ENCODE measurements at places on chromosomes 4 and X.

DNA sequence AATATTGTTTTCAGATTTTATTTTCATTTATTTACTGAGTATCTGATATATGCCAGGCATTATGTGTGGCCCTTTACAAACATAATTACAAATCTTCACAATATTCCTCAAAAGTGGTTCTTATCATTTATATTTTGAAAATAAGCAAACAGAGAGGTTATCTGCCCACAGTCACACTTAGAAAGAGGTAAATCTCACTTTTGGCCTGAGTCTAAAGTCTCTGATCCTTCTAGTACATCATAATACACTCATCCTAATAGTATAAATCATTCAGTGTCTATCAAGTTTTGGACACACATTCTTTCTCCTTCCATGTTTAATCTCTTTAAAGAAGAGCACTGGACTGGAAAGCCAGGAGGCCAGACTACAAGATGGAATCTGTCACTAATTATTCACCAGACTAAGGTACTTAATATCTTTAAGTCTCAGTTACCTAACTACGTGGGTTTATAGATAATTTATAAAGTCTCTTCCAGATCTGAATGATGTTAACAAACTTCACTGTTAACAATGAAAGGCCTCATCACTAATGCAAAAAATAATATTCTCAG, 281.3 kb downstream of the PPP3CA start:
- DNase-seq: no peak

- DNase-seq: no peak
Measured at GRCh38 chrX:40101430-40101802, 3.7 kb upstream of the BCOR start.

DNA sequence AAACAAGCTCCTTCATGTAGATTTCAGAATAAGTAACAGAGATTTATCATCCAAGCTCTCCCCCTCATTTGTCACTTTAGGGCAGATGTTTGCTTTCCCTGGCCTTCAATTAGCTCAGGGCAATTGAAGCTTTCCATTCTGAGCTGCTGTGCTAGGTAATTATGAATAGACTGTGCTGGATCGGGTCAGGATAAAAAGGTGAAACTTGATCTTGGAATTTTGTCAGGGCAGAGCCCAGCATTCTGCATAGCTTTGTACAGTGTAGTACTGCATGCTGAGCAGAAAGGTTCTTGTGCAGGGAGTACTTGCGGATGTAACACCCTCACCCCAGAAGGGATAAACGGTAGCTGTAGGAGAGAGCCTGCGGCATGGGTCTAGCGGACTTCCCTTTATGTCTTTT, 64.0 kb upstream of the CLDN34 start:
- DNase-seq: no peak

- DNase-seq: no peak
Measured at GRCh38 chr4:80839792-80840191, 190.7 kb upstream of the BMP3 start.

DNA sequence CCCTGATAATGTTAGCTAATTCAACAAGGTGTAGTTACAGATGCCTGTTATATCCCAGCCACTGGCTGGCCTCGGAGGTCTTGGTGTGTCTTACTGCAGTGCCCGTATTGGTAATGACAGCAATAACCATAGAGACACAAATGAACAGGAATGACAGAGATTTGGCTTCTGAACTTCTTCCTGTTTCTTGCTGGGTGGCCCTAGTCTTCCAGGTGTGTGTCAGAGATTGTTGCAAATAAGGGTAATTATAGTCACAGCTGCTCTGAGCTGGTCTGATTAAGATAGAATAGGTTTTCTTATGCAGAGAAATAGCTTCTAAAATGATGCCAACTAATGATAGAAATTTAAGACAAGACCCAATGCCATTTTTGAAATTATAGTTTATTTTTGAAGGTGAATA, 64.1 kb upstream of the MAD2L1 start:
- DNase-seq: no peak

DNA sequence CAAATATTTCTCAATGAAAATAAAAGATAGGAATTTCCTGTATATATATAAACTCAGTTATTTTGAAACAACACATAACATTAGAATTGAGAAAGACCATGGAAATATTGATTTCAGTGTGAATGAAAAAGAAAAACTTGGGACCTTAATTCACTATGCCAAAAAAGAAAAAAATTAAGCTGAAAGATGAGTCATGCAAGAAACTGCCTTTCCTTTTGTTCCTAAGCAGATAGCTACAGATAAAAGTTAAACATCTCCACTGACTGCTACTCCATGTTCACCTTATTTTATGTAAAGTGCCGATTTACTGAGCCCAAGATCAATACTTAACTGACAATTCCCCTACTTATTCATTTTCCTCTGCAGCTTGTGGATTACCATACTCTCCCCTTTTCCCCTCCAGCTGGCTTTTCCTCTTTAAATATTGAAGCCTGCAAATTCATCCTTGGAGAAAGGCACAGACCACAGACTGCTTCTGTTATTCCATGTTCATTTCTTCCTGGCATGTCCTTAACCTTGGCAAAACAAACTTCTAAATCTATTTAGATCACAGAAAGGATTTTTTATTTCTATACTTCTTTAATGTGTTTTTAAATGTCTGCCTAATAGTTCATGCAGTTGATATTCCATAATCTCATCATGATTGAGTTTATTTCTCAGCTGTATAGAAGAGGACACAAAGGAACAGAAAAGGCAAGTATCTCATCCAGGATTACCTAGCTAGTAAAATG, 40.5 kb upstream of the YTHDC1 start:
- DNase-seq: no peak

- DNase-seq: no peak
Measured at GRCh38 chr4:141914746-141915145, 278.4 kb downstream of the IL15 start.

DNA sequence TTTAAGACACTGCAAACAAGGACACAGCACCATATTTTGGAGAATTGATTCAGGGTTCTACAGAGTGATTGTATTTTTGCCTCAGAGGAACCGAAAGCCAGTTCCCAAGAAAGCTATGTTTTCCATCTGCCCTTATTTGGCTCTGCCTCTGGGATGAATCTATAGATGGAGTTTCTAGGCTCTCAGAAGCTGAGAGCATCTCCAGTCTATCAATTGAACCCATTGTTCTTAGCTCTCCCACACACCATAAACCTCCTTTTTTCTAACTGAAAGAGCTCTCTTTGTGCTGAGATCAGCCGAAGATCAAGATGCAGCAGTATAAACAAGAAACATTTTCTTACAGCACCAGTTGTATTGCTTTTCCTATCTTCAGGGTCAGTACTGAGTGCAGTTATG, 16.9 kb downstream of the PLP1 start:
- no peak for DNase-seq

DNA sequence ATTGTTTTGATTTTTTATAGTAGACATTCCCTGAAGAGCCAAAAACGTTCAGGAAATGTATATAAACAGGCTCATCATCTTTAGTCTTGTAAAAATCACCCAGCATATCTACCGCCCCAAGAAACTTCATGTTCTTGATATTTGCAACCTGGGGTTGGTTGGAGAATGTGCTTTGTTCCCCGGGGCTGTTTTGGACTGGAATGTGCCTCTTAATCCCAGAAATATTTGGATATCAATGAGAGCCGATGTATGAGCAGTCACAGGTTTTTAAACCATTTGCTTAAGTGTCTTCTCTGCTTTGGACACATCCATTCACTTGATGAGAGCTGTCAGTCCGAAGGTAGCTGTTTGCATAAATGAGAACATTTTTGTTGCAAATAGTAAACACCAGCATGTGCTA, 449.7 kb downstream of the PCDH7 start:
- DNase-seq: no peak

DNA sequence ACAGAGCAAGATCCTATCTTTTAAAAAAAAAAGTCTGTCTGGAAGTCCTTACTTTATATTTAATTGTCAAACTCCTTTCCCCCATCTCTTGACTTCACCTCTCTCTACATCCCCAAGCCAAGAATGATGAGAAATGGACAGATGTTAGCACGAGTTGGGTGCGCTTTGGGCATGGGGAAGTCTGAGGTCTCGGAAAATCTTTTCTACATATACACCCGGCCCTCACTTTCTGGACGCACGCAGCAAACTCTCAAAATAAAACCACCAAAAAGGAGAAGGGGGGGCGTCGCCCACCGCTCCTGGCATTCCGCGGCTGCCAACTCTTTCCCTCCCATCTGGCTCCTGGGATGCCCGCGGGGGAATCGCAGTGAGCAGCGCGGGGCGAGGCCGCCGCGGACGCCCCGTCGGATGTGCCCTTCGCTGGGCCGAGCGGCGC, 756 bp downstream of the IGFBP7 start:
- DNase-seq: no peak

- DNase-seq: no peak
Measured at GRCh38 chr4:52408032-52408431, 251.1 kb downstream of the USP46 start.

GRCh38 chr4:8195431-8195830, 3.7 kb upstream of the SH3TC1 start:
- no peak for DNase-seq

- no peak for DNase-seq
Measured at GRCh38 chrX:150768132-150768485, 74.9 kb downstream of the MTMR1 start.

- no peak for DNase-seq
Measured at GRCh38 chrX:55758033-55758432, 40.5 kb downstream of the RRAGB start.

DNA sequence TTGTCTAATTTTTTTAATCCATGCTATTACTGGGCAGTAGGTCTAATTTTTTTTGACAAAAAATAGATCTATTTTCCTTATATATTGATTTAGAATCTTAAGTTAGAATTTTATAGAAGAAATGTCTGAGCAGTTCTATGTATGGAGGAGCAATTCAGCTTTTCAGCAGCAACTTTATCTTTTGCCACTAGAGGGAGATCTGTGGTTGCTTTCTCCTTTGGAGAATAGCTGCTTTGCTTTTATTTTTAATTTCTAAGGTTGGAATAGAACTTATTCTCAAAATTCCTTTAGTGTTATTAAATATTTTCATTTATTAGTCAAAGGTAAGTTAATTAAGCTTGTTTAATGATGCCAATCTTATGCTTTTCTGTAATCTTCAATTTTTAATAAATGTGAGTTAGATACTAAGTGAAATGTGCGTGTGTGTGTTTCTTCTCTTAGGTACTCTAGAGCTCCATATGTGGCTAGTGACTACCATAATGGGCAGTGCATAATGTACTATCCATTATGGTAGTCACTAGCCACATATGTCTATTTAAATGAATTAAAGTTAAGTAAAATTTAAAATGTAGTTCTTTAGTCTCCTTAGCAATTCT, 29.3 kb downstream of the FAM199X start:
- no peak for DNase-seq

DNA sequence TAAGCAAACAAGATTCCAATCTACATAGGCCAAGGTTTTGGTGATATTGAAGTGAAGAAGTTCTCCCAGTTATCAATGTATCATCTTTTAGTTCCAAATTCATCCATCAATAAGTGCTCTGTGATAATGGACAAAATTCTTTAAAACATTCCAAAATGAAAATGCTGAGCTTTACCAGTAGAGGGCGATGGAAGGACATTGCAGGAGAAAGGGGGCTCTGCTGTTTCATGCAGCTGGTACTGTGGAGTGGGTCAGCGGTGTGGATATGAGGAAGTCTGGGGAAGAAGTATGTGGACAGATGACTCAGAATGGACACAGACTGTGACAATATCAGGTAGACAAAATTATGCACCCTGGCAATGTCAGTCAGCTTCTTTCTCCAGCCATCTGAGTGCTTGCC, 46.6 kb upstream of the HS6ST2 start:
- no peak for DNase-seq

- DNase-seq: no peak
Measured at GRCh38 chr4:22014222-22014741, 65.7 kb upstream of the KCNIP4 start.

DNA sequence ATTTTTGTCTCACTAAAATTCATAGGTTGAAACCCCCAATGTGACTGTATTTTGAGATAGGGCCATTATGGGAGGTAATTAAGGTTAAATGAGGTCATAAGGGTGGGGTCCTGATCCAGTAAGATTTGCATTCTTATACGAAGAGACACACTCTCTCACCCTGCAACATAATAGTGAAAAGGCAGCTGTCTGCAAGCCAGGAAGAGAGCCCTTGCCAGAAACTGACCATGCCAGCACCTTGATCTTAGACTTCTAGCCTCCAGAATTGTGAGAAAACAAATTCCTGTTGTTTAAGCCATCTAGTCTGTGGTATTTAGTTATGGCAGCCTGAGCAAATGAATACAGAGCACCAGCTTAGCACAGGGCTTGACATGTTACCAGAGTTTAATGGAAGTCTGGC, 17.5 kb upstream of the IGSF1 start:
- no peak for DNase-seq

GRCh38 chrX:138504273-138504672, 207.2 kb downstream of the FGF13 start:
- no peak for DNase-seq

DNA sequence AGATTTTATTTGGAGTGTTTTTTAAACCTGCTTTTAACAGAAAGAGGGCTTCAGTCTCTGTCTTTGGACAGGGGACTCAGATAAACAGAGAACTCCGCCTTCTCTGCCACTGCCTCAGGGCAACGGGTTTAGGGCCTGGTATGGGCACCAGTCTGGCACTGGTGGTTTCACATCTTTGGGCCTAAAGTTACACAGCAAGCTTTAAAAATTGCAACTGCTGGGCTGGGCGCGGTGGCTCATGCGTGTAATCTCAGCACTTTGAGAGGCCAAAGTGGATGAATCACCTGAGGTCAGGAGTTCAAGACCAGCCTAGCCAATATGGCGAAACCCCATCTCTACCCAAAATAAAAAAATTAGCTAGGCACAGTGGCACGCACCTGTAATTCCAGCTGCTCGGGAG, 10.3 kb upstream of the NAT8L start:
- DNase-seq: no peak

- DNase-seq: no peak
Measured at GRCh38 chrX:53483416-53483815, 49.2 kb upstream of the HSD17B10 start.

GRCh38 chr4:169031392-169031791, 21.3 kb upstream of the CBR4 start:
- DNase-seq: no peak

- no peak for DNase-seq
Measured at GRCh38 chr4:161919442-161920220, 244.2 kb downstream of the FSTL5 start.

GRCh38 chrX:123454712-123455431, 270.8 kb downstream of the GRIA3 start:
- DNase-seq: no peak

DNA sequence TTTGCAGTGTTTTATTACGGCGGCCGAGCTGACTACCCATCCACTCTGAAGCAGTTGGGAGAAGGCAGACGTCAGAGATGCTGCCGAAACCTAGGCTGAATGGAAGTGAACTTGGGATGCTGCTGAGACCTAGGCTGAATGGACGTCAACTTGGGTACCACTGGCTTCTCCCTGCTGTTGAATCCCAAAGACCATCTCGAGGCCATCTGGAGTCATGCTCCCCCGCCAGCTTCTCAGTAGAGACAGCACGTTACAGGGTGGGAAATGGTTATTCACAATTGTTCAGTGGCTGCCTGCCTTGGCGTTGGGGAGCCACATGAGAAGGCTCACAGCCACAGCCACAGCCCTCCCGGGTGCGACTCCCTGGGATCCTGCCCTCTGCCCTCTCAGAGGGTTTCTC, 40.9 kb downstream of the P2RY8 start:
- no peak for DNase-seq
